ENCODE measurements at places on chromosomes 7 and 10. TPM values are rescaled to one million over a fixed set of nuclear protein-coding genes. Genes with fewer than 3 reads are reported as not detected.

Gene KLF14
- total RNA-seq = not detected

Gene LRRN3
- not detected for total RNA-seq

Gene PRSS37
- not detected for total RNA-seq

Gene ATP6V0A4
- total RNA-seq = 0.18 TPM

Gene CYP26C1
- total RNA-seq = 0.47 TPM

Gene GSAP
- total RNA-seq = 2.8 TPM

Gene CAMK2B
- 3.1 TPM for total RNA-seq

Gene KCNIP2
- 0.27 TPM for total RNA-seq

Gene MAT1A
- not detected for total RNA-seq

Gene PROSER2
- total RNA-seq = 5.0 TPM

Gene FAM237B
- total RNA-seq = not detected

Gene TMEM130
- not detected for total RNA-seq

Gene PTPN20
- total RNA-seq = not detected

Gene CYREN
- total RNA-seq = 21.1 TPM

Gene KDM7A
- 4.8 TPM for total RNA-seq

Gene MKI67
- total RNA-seq = 8.1 TPM

Gene CALHM3
- total RNA-seq = not detected

Gene ADAP1
- total RNA-seq = 3.6 TPM

All from endothelial cell of coronary artery (primary cell).